Activated naive CD4-positive, alpha-beta T cell (primary cell): ENCODE measurements at places on chromosomes 2 and 18.

- no peak for DNase-seq
These were observed 10.7 kb upstream of the CHMP1B start for GRCh38 chr18:11840493-11840892.

DNA sequence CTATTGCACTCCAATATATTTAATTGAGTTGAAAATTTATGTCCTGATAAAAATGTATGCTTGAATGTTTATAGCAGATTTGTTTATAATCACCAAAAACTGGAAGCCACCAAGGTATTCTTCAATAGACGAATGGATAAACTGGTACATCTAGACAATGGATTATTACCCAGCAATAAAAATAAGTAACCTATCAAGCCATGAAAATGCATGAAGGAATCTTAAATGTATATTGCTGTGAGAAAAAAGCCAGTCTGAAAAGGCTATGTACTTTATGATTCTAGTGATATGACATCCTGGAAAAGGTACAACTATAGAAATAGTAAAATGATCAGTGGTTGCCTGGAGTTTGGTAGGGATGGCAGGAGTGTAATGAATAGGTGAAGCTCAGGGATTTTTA, 580.7 kb downstream of the DCC start:
- no peak for DNase-seq

DNA sequence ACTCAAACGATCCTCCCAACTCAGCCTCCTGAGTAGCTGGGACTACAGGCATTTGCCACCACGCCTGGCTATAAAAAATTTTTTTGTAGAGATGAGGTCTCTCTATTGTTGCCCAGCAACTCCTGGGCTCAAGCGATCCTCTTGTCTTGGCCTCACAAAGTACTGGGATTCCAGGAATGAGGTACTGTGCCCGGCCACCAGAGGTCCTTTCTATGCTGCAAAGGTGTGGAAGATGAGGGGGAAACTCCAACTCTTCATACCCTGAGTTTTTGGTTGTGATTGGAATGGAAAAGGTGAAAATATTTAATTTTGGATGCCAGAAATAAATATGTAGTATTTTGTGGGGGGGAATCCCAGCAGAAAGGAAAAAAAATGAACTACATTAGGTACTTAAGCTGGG, 36.0 kb downstream of the MRPL33 start:
- DNase-seq = no peak

- DNase-seq = no peak
These were observed 600 bp downstream of the KATNAL2 start for GRCh38 chr18:46917803-46918600.

- DNase-seq = no peak
These were observed 179.5 kb upstream of the TWIST2 start for GRCh38 chr2:238668426-238668825.

DNA sequence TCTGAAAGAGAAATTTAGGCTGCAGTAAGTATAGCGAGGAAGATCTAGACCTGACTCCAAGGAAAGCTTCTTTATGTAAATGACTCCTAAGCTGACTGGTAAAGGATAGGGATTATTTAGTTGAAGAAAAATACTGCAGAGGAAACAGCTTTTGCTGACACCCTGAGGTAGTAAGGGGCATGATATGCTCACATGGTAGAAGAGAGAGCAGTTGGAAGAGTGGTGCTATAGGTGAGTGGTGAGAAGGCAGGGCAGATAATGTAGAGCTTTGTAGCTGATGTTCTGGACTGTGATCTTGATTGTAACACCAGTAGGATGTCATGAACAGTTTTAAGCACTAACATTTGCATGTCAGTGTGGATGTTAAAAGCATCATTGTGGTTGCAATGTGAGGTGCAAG, 639.1 kb upstream of the SLC39A10 start:
- DNase-seq = no peak

- no peak for DNase-seq
These were observed 173.9 kb upstream of the PID1 start for GRCh38 chr2:229445019-229445418.

DNA sequence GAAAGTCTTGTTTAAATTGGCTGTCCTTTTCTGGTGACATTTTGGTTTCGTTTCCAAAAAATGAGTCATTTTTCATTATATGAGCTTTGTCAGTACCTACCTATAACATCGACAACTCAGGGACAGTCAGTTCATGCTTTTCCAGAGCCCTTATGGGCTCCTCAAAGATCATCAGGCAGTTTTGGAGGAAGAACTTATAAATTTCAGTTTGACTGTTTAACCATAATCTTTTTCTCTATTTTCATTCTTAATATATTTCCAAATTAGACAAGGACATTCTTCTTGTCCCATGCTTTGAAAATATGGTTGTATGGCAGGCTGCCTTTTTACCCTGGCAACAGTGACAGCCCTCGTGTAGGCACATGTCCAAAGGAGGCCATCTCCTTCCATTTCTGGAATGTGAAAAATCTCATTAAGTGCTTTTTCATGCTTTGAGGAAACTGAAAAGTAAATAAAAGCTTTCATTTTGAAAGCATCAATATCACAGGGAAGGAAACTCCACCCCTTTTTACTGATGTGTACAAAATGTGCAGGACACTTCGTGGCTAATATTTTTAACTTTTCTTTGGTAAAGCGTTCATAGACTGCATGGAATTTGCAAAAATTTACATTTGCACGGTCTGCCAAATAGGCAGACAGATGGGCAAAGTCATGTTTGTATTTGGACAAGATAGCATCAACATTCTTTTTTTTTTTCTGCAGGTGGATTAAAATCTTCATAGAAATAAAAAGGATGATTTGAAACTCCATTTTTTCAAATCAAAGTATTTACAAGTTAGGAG, 7.2 kb upstream of the PROC start:
- no peak for DNase-seq

GRCh38 chr2:9763356-9764152, 79.7 kb upstream of the TAF1B start:
- no peak for DNase-seq

DNA sequence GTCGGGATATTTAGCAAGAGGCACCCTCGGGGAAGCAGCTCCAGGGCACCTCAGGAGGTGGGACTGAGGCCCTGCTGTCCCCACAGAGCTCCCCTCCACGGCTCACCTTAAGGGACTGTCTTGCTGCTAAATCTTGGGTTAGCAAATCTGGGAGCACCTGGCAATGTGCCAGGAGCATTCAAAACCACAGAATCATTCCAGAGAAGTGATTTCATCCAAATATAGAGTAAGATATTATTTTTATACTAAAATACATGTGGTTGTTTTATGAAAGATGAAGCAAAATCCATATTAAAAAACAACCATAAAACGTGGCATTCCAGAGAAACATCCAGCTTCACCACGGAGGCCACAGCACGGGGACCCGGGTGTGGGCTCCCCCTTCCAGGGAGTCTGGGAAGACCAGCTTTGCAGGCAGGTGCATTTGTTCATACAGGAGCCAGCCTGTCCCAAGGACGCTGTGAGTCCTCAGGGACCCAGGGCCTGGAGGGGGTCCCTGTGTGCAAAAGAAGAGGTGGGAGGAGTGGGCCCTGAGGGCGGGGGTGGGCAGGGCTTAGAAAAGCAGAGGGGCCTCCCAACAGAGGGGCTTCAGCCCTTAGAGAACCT, 16.3 kb downstream of the HS1BP3 start:
- no peak for DNase-seq

DNA sequence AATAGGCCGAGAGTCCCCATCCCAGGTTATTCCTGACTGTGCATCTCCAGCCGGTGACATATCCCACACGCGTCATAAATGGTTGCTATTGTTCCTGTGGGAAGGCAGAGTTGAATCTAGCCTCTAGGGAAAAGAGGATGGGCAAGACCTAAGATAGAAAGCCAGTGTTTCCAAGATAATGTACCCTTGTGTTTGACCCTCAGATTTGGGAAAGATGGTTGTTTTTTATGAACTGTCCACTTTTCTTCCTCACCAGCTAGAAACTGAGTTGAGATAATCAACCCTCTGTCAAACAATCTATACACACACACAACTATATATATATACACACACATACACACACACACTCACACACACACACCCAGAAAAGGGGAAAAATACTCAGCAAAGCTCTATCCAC, 131.0 kb downstream of the PRKCE start:
- DNase-seq = no peak

DNA sequence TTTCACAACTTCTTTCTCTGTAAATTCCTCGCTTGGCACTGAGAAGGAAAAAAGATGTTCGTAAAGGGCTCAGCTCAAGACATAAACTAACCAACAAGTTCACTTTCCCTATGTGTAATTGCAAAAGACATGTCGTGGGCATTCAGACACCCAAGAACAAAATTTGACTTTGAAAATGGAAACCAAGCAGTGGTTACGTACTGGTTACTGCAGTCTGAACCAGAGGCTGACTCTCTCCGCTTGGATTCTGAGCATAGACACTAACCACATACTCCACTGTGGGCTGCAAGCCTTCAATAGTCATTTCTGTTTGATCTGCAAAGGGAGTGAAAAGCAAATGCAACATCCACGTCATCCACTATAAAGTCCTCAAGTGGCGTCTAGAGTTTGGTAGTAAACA, 53.9 kb downstream of the FN1 start:
- no peak for DNase-seq

GRCh38 chr2:241179899-241180298, 8.6 kb upstream of the ANO7 start:
- no peak for DNase-seq

GRCh38 chr2:127578411-127578810, 42.9 kb downstream of the MYO7B start:
- no peak for DNase-seq

- DNase-seq = no peak
These were observed 6.5 kb downstream of the GLS start for GRCh38 chr2:190887089-190887488.

DNA sequence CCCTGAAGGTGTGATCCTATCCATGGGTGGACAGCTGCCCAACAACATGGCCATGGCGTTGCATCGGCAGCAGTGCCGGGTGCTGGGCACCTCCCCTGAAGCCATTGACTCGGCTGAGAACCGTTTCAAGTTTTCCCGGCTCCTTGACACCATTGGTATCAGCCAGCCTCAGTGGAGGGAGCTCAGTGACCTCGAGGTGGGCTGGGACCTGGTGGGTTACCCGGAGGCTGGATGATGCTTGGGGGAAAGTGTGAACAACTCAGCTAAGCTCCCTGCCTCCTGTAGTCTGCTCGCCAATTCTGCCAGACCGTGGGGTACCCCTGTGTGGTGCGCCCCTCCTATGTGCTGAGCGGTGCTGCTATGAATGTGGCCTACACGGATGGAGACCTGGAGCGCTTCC, 16.2 kb downstream of the CAD start:
- no peak for DNase-seq

DNA sequence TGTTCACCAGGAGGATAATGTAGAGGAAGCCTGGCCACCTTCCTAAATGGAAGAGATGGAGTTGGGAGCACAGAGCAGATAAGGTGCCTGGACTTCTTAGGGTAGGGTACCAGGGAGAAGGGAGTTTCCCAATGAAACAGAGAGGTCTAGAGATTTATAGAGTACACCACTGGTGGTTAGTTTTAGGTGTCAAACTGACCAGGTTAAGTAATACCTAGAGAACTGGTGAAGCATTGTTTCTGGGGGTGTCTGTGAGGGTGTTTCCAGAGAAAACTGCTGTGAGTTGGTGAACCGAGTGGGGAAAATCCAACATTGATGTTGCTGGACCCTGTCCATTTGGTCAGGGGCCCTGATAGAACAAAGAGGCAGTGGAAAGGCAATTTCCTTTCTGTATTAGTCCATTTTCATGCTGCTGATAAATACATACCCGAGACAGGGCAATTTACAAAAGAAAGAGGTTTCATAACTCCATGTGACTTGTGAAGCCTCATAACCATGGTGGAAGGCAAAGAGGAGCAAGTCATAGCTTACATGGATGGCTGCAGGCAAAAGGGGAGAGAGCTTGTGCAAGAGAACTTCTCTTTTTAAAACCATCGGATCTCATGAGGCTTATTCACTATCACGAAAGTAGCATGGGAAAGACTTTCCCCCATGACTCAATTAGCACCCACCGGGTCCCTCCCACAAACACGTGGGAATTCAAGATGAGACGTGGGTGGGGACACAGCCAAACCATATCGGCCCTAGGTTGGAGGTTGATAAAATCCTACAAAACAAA, 260.8 kb downstream of the CBLN2 start:
- no peak for DNase-seq

GRCh38 chr2:216188956-216189355, 79.8 kb downstream of the XRCC5 start:
- DNase-seq = no peak

DNA sequence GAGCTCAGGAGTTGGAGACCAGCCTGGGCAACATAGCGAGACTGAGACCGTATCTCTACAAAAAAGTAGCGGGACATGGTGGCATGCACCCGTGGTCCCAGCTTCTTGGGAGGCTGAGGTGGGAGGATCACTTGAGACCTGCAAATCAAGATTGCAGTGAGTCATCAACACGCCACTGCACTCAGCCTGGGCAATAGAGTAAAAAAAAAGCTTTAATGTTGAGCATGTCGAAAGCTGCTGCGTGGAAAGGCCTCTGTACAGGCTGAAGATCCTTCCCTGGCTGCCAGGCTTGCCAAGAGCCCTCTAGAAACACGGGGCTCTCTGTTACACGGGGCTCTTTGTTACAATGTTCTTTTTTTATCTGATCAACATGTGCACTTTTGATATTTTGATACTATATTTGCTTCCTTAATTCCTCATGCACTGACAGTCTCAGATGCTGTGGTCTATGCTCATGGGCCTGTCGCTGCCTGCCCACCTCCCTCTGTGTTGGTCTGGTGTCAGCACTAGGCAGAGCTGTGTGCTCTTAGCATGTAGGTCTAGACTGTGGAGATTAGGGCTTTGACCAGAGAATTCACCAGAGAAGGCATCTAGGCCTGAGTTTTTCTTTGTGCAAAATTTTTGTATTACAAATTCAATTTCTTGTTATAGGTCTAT, 18.7 kb downstream of the CLK1 start:
- DNase-seq = no peak

GRCh38 chr2:160292225-160292624, 92.2 kb upstream of the ITGB6 start:
- no peak for DNase-seq

GRCh38 chr18:48181857-48182256, 227.3 kb downstream of the ZBTB7C start:
- no peak for DNase-seq

- DNase-seq = no peak
These were observed 311.2 kb downstream of the CMPK2 start for GRCh38 chr2:6554466-6554865.
